Sigmoid colon (tissue), 7 donors: ENCODE measurements at places on chromosomes 1 and 21. TPM values are rescaled to one million over a fixed set of nuclear protein-coding genes. Genes with fewer than 3 reads are reported as not detected.

DNA sequence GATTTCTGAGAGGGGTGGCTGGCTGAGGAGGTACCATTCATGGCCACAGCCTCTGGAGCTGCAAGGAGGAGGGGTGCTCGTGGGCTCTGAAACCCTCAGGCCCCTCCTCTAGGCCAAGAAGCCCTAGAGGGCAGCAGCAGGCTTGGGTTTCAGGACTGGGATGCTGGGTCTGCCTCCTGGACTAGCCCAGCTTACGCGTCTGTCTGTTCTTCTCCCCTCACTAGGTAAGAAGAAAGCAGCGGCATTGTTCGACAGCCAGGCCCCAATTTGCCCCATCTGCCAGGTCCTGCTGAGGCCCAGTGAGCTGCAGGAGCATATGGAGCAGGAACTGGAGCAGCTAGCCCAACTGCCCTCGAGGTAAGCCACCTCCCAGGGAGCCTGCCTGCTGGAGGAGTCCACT lies 60.3 kb downstream of the TMEM53 start:
- H3K27ac ChIP-seq = no peak overlapping the region
- no peak for DNase-seq
- no peak overlapping the region for H3K4me3 ChIP-seq
- no peaks in the 10 kb centered on the region for H3K36me3 ChIP-seq

GRCh38 chr1:32028746-32029145 lies 15.1 kb downstream of the KHDRBS1 start:
- H3K27me3 ChIP-seq = no peaks in the 10 kb centered on the region
- H3K4me3 ChIP-seq = no peak overlapping the region
- peaks cover 16% of the 10 kb centered on the region for H3K36me3 ChIP-seq
- no peak overlapping the region for H3K27ac ChIP-seq

- DNase-seq = no peak
- no peak overlapping the region for H3K27ac ChIP-seq
- no peaks in the 10 kb centered on the region for H3K4me1 ChIP-seq
- H3K36me3 ChIP-seq = no peaks in the 10 kb centered on the region
- H3K4me3 ChIP-seq = no peak overlapping the region
Measured at GRCh38 chr1:207969528-207969927, 58.6 kb upstream of the CD34 start.

DNA sequence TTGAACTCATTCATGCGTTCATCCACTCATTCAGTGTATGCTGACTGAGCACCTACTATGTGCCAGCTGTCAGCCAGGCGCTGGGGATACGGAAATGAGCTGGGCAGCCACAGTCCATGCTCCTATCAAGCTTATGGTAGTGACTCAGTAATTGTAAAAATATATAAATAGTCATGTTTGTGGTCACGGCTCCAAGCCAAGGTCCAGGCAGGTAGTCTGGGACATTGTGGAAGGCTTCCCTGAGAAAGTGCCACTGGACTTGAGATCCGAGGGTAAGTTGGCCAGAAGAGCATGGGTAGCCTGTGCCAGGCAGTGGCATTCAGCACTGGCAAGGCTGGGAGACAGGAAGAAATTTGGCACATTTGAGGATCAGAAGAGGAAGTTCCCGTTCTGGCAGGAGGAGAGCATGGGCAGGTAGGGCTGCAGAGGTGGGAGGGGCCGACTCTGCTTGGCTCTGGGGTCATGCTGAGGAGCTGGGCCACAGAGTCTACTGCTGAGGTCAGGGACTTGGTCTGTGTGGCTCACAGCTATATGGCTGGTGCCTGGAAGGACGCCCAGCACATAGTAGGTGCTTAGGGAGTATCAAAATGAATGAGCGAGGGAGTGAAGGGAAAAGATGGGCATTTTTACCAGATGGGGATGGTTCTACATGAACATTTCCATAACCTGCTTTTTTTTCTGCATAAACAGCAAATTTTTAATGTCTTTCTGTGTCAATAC lies 6.9 kb downstream of the PTPRF start:
- peak overlapping the region; percentile 90 for H3K27ac ChIP-seq
- no peak for DNase-seq
- no peak overlapping the region for H3K4me3 ChIP-seq
- peaks cover 68% of the 10 kb centered on the region for H3K4me1 ChIP-seq

The IVL gene
- total RNA-seq = not detected

The CLIC6 gene
- not detected for total RNA-seq

- H3K4me3 ChIP-seq = no peak overlapping the region
- H3K4me1 ChIP-seq = peaks cover 4% of the 10 kb centered on the region
- no peaks in the 10 kb centered on the region for H3K27me3 ChIP-seq
- H3K27ac ChIP-seq = peak overlapping the region; percentile 63
- no peaks in the 10 kb centered on the region for H3K36me3 ChIP-seq
- peak; percentile 69 for DNase-seq
Measured at GRCh38 chr1:218439541-218440295, 94.6 kb downstream of the TGFB2 start.

- no peak overlapping the region for H3K27ac ChIP-seq
- H3K36me3 ChIP-seq = no peaks in the 10 kb centered on the region
- H3K4me1 ChIP-seq = no peaks in the 10 kb centered on the region
- no peak overlapping the region for H3K4me3 ChIP-seq
Measured at GRCh38 chr1:198918920-198919319, 280.1 kb downstream of the PTPRC start.

The MINDY1 gene
- 25.5 TPM for total RNA-seq

GRCh38 chr1:197200272-197200899 lies 53.9 kb upstream of the ASPM start:
- H3K27ac ChIP-seq = peak overlapping the region; percentile 96
- no peaks in the 10 kb centered on the region for H3K27me3 ChIP-seq
- DNase-seq = no peak
- peaks cover 45% of the 10 kb centered on the region for H3K4me1 ChIP-seq

GRCh38 chr1:57517587-57518374 lies 93.9 kb upstream of the DAB1 start:
- no peaks in the 10 kb centered on the region for H3K4me1 ChIP-seq
- no peaks in the 10 kb centered on the region for H3K27me3 ChIP-seq
- H3K27ac ChIP-seq = no peak overlapping the region
- H3K36me3 ChIP-seq = no peaks in the 10 kb centered on the region
- no peak overlapping the region for H3K4me3 ChIP-seq
- no peak for DNase-seq

DNA sequence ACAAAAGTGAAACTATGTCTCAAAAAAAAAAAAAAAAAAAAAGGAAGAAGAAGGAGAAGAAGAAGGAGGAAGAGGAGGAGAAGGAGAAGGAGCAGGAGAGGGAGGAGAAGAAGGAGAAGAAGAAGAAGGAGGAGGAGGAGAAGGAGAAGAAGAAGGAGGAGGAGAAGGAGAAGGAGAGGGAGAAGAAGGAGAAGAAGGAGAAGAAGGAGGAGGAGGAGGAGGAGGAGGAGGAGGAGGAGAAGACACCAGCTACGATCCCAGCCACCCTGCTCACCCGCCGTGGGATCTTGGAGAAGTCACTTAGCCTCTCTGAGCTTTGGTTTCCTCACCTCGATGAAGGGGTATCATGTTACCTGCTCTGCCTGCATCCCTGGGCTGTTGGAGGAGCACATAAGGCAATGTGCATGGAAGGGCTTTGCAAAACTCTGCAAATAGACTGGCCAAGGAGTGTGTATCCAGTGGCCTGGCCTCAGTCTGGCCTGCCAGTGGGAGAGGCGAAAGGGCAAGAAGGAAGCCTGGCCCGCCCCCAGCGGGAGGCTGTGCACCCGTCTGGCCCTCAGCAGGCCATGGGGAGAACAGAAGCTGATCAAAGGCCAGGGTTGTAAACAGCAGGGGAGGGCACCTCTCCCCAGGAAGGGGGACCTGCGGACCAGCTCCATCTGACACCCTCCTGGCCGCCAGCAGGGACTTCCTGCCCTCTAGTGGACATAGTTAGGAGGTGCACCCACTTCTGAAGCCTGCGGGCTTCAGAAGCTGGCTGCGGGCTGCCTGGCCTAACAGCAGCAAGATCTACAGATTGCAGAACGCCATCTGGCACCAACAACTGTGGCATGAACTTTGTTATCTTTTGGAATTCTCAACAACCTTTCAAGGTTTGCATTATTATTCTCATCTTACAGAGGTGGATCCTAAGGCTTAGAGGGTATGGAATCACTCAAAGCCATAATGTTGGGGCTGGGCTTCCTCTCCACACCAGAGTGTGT lies 19.2 kb upstream of the CDK18 start:
- no peak overlapping the region for H3K4me3 ChIP-seq
- DNase-seq = peak; percentile 75
- H3K27ac ChIP-seq = no peak overlapping the region
- H3K27me3 ChIP-seq = peaks cover 44% of the 10 kb centered on the region

- no peaks in the 10 kb centered on the region for H3K4me1 ChIP-seq
- no peak for DNase-seq
- no peaks in the 10 kb centered on the region for H3K36me3 ChIP-seq
- no peaks in the 10 kb centered on the region for H3K27me3 ChIP-seq
- H3K27ac ChIP-seq = no peak overlapping the region
- H3K4me3 ChIP-seq = no peak overlapping the region
Measured at GRCh38 chr1:22388671-22389450, 62.8 kb upstream of the ZBTB40 start.

The BCL2L15 gene
- 0.28 TPM for total RNA-seq

DNA sequence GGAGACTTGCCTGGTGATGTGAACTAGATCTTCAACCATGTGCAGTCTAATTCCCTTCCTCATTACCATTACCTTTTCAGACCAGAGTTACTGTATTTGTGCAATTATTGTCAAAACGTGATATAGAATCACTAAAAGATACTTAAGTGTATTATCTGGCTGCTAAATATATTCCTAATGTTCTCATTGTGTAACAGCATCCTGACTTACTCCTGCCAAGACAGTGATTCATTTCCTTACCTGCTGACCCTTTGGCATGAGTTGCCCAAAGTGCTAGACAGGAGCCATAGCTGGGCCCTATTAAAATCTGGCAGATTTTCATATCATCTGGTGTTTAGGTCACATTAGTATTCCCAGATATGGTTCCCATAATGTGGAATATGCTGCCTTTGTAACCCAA lies 598.3 kb upstream of the CAMK1G start:
- no peaks in the 10 kb centered on the region for H3K27me3 ChIP-seq
- H3K4me1 ChIP-seq = no peaks in the 10 kb centered on the region
- H3K27ac ChIP-seq = no peak overlapping the region
- H3K36me3 ChIP-seq = no peaks in the 10 kb centered on the region
- no peak overlapping the region for H3K4me3 ChIP-seq
- DNase-seq = no peak

The SH2D2A gene
- 3.3 TPM for total RNA-seq

DNA sequence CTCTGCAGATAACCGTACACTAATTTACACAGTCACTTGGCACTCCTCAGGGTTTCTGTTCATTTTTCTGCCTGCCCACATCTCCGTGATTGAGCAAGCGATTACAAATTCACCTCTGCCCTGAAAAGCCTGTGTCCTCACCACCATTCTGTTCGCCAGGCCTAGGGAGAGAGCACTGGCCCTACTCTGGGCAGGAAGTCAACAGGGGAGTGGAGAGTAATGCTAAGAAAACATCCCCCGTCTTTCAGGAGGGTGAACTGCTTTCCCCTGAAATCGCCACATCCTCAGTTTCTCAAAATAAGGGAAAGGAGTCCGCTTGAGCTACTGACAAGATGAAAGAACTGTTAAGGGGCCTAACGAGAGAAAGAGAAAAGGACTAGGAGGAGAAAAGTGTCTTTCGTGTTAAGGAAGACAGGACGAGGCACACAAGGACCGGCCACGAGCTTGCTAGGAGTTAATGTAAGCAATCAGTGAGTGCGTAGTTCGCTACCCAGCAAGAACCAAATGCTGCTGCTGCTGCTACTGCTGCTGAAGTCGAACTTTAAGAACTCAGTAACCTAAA lies 632 bp downstream of the PEX19 start:
- H3K27me3 ChIP-seq = no peaks in the 10 kb centered on the region
- no peaks in the 10 kb centered on the region for H3K4me1 ChIP-seq
- H3K4me3 ChIP-seq = peak overlapping the region; percentile 75
- no peak for DNase-seq

The KCND3 gene
- 5.9 TPM for total RNA-seq

DNA sequence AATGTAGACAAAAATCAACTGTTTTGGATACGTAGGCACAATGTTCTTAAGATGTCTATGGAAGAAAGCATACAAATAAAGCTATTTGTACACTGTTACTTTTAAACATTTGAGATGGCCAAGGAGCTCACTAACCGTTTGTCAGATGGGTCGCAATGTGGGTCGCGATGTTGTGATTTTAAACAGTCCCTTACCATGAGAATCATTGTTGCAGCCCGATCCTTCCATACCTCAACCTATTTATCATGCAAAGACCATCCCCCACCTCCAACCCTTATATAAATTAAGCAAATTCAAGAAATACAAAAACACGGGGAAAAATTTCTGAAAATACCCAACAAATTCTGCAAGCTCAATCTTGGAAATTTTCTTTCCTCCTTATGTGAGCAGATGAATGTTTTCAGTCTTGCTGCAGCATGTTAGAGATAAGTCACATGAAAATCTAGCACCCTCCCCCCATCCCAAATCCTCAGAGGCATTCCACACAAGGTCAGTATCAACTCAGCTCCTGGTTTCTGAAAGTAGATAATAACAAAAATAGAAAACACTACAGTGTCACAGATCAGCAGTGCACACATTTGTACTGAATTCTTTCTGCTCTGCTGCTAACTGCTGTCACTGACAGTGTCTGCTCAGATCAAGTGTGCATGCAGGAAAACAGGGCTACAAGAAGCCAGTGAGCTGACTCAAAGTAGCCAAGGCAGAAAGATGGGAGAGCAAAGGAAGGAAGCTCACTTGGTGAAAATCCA lies 92.9 kb upstream of the TTC39A start:
- H3K27me3 ChIP-seq = no peaks in the 10 kb centered on the region
- H3K4me1 ChIP-seq = peaks cover 6% of the 10 kb centered on the region
- H3K36me3 ChIP-seq = peaks cover 13% of the 10 kb centered on the region
- H3K27ac ChIP-seq = no peak overlapping the region
- DNase-seq = no peak

DNA sequence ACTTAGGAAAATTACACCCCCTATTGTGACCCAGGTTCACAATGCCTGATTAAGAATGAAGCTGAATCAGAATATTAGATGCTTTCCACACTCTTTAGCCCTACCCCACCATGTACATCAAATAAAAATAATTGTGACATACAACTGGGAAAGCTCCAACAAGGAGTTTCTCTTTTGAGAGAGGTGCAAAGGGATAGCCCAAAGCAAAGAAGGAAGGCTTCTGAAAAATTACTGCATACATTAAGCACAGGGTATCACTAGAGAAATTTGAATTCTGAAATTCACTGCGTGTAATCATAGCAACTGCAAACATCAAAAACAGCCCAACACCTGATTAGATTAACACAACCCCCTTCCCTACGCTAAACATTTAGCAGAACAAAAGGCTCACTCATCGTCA lies 34.1 kb downstream of the PDE4B start:
- H3K36me3 ChIP-seq = no peaks in the 10 kb centered on the region
- no peak for DNase-seq
- no peak overlapping the region for H3K4me3 ChIP-seq
- no peaks in the 10 kb centered on the region for H3K4me1 ChIP-seq
- no peaks in the 10 kb centered on the region for H3K27me3 ChIP-seq
- H3K27ac ChIP-seq = no peak overlapping the region

The KHDRBS1 gene
- total RNA-seq = 80.6 TPM
